ENCODE measurements at places on chromosomes 16 and 17.
A peak's percentile ranks its signal among the peaks of the same experiment; 100 is the strongest.

GRCh38 chr17:69818467-69818866 is 256.6 kb upstream of the KCNJ16 start:
- no peak for DNase-seq

- DNase-seq: no peak
Observed at GRCh38 chr16:80940069-80940856, 66.4 kb downstream of the CMC2 start.

DNA sequence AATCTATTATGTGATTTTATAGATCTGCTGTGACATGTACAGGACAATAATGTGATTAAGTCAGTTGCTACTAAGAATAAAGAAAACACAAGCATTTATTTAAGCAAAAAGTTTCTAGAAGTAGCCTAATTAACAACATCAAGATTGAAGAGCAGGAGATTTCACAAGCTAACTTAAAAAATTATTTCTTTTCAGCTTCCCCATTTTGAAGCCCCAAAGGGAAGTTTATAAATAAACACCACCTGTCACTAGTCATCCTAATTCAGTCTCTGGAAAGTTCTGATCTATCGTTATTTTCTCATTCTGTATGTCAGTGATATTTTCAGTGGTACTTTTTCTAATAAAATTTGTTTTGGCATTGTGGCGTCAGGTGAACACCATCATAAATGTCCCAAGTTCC is 8.3 kb downstream of the CAPNS2 start:
- DNase-seq: no peak

- peak; percentile 54 for DNase-seq
Observed at GRCh38 chr17:58331815-58332777, 3.5 kb upstream of the TSPOAP1 start.

DNA sequence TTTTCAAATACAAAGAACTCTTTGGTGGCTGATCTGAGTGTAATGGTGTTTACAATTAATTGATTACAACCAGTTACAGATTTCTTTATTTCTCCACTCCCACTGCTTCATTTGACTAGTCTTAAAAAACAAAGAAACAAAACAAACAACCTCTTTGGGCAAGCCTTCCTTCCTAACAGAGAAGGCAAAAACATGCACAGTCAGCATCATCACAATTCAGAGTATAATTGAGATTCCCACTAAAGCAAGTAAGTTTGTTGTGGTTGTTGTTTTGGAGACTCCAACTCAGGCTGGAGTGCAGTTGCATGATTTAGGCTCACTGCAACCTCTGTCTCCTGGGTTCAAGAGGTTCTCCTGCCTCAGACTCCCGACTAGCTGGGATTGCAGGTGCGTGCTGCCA is 40.4 kb downstream of the GDPD1 start:
- DNase-seq: no peak

DNA sequence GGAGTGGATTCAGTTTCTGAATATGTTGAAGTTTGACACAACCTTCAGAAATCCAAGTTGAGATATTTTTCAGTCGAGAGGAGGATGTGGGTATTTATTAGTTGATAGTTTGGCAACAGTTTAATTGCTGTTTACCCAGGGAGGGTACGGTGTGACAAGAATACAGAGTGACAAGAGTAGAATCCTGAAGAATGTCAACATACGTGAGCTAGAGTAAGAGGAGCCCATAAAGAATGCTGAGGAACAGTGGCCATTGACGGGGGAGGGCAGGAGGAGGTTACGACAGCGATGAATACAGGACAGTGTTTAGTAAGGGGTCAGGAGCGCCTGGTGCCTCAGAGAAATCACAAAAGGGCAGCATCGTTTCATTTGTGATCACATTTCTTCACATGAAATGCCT is 76.5 kb downstream of the AATF start:
- no peak for DNase-seq

GRCh38 chr16:71440669-71441347 is 1.0 kb downstream of the TLE7 start:
- no peak for DNase-seq

DNA sequence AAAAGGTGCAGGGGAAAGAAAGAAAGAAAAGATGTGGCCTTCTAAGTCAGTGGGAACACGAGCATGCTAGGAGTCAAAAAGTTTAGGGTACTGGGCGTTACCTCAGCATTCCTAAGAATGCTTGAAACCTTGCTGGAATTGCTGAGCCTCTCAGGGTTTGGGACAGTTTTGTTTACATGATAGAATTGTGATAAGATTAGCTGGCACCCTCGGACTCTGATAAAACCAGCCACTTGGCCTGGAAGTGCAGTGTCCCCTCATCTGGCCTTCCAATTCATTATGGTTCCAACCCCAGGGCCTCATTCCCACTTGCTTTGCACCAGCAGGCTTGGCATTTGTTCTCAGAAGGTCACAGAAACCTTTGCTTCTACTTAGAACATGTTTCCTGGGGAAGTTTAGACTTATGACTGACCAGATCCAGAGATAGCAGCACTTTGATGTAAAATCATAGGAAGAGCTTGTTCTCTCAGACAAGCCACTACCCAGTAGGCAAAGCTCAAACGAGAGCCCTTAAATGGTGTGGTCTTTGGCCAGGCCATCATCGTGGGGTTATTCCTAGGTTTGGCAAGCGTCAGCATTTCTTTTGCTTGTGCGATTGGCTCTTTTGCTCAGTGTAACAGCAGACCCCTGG is 8.0 kb downstream of the SGF29 start:
- DNase-seq: no peak

GRCh38 chr16:11582157-11582814 is 4.4 kb downstream of the LITAF start:
- DNase-seq: no peak

DNA sequence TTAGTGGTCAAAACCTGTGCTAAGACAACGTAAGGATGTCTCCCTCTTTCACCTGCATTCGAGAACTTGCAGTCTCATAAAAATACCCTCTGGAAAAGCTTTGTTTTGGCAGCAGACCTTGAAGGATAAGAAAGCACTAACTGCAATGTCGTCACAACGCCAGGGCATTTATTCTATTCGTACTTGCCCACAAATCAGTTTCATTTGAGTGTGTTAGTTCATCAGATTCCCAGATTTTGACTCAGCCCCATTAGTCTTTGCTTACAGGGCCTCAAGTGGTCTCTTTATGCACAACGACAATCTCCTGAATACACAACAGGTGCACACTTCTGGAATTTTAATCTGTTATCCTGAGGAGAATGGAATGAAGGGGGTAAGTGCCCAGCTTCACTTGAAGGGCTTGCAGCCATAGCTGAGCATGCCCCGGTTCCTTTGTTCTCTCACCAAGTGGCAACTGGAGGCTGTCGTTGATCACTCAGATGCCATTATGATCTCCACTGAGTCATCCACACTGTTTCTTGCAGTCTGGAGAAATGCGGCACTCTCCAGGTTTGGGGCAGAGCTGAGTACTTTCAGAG is 58.8 kb downstream of the CLEC19A start:
- DNase-seq: no peak

DNA sequence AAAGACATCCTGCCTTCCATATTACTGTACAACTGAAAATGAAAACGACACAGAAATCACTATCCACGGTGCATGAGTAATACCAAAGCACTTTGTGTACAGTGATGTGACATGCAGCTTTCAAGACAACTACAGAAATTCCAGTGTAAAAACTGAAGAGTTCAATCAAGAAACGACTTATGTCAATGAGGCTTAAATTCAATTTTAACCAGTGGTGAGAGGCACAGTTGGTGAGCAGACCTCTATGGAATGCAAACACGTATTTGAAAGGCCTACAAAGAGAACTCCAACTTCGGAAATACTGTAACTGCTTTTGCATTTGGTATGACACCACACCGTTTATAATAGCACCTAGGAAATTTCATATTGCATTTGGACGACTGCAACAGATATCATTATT is 87.6 kb downstream of the USP31 start:
- DNase-seq: no peak

DNA sequence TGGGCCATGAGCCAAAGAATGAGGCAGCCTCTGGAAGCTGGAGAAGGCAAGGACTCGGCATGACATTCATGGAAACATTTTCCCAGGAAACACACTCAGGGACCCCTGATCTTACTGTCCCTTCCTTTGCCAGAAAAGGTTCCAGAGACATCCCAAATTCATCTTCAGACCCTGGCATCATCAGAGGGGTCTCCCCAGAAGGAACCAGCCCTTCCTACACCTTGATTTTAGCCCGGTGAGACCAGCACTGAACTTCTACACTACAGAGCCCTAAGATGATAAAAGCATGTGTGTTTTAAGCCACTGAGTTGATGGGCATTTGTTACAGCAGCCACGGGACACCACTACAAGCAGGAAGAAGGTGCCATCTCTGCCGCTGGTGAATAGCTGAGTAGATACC is 262.3 kb downstream of the C16orf95 start:
- no peak for DNase-seq

DNA sequence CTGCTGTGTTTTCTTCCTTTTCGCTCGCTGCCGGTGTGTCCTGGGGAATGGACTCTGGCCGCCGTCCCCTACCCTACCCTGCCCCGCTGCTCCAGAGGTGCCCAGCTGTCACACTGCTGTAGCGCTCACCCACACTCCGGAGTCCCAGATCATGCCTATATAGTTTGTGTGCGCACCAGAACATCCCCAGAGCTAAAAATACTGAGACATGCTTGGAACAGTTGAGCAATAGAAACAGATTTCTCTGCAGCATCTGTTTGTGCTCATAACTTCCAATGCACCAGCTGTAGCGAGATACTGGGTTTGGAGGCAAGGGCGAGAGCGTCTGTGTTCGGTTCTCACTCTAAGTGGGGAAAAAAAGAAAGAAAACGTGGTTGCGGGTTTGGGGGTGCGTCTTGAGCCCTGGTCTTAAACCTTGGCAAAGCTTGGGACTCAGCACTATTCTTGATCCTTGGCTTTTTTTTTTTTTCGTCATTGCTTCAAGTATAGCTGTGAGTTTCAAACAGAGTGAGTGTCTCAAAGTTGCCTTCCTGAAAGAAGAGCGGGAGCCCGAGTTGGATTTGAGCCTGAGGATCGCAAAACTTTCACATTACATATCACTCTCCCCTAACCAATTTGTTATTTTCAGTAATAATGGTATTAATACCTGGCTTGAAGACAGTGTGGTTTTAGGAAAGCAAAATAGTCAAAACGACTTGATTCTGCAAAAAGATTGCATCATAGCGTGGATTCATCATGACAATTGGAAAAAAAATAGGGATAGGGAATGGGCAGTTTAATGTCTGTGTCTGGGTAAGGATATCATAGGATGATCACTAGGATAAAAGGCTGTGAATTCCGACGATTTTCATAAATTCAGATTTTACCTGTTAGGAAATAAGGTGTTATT is 621 bp downstream of the KCNJ2 start:
- DNase-seq: peak; percentile 63

GRCh38 chr17:4566785-4567184 is 6.4 kb upstream of the GGT6 start:
- peak; percentile 78 for DNase-seq

DNA sequence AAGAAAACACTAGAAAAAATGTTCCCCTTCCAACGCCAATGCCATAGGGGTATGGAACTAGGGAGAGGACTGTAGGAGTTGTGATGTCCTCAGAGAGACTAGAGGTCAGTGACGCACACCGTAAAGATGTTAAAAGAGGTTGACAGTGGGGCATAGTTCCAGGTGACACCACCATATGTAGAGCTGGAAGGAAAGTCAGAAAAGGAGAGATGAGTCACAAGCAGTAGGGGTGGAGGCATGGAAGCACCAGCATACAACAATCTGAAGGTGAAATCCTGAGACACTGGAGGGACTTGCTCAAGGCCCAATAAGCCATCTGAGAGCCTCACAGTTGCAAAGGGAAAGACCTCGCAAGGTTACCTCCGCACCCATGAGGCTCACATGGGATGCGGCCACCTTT is 76.0 kb downstream of the ZNF18 start:
- DNase-seq: peak; percentile 13

- no peak for DNase-seq
Observed at GRCh38 chr17:64773386-64773835, 111.3 kb upstream of the SMURF2 start.

DNA sequence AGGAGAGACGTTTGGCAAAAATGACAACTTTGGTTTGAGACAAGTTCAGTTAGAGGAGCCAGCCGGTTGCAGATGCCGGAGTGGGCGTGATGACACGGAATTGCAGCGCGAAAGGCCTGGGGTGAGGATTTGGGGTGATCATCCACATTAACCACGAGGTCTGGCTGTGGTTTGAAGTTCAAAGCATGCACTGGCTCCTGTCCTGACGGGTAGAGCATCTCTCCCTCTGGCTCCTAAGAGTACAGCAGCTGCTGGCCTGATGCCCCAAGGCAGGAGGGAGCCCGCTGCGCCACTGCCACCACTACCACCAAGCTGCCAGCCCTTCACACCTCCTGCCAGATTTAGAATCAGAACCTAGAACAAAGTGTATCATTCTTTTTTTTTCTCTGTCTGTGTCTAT is 3.7 kb downstream of the RHBDL3 start:
- DNase-seq: peak; percentile 54

GRCh38 chr16:1325673-1326371 is 7.6 kb upstream of the BAIAP3 start:
- no peak for DNase-seq

DNA sequence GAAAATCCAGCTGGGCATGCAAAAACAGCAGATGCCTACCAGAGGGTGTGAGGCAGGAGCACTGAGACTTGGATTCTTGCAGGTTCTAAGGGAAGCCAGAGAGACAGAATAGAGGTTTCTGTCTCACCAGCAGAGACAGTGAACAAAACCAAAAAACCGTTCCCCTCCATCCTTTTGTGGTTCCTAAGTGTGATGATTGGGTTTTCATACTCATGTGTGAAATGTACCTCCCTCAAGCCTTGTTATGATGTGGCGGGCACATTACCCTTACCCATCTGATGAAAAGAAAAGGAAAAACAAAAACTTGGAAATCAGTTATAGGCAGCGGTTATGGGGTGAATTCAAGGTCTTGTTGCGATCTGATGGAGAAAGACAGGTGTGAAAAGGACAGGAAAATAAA is 172.6 kb upstream of the CDH13 start:
- DNase-seq: no peak

DNA sequence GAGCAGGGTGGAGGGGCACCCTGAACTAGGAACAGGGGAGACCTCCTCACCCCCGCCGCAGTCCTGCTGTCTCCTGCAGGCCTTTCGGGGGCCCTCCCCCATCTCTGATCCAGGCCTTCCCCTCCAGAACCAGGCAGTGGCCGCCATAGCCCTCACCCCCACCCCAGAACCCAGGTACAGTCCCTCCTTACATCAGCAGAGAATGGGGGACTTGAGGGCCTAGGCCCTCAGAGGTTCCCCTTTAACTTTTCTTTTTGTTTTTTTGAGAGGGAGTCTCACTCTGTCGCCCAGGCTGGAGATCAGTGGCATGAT is 4.3 kb upstream of the HAP1 start:
- no peak for DNase-seq

DNA sequence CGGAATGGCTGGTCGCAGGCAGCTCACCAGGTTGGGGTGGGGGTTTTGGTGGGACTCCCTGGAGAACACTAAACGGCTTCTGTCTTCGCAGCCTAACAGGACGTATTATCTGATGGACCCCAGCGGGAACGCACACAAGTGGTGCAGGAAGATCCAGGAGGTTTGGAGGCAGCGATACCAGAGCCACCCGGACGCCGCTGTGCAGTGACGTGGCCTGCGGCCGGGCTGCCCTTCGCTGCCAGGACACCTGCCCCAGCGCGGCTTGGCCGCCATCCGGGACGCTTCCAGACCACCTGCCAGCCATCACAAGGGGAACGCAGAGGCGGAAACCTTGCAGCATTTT is 59.7 kb downstream of the PDPK1 start:
- DNase-seq: no peak

GRCh38 chr16:7335991-7336634 is 3.5 kb downstream of the RBFOX1 start:
- no peak for DNase-seq
